ENCODE measurements at places on chromosomes 6 and 20. TPM values are rescaled to one million over a fixed set of nuclear protein-coding genes. Genes with fewer than 3 reads are reported as not detected.

- DNase-seq = no peak
- H3K36me3 ChIP-seq = peaks cover 53% of the 10 kb centered on the region
- H3K27me3 ChIP-seq = no peaks in the 10 kb centered on the region
- peak overlapping the region; percentile 18 for H3K27ac ChIP-seq
Observed at GRCh38 chr20:1637226-1637625, 17.4 kb upstream of the SIRPB1 start.

DNA sequence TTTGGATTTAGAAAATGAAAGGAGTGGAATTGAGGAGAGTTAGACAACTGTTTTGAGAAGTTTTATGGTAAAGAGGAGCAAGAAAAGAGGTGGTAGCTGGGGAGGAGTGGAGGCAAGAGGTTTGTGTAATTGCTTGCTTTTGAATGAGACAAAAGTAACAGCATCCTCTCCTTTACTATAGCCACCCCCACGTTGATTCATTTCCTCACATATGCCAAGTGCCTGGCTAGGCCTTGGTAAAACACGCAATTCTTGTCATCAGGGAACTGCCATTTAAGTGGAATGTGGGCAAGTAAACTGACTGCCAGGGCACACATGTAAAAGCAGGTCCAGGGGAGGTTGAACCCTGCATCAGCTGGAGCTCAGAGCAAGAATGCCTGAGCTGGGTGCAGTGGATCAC lies 4.1 kb downstream of the MTRES1 start:
- H3K4me1 ChIP-seq = peaks cover 36% of the 10 kb centered on the region
- H3K4me3 ChIP-seq = no peak overlapping the region
- no peaks in the 10 kb centered on the region for H3K27me3 ChIP-seq

DNA sequence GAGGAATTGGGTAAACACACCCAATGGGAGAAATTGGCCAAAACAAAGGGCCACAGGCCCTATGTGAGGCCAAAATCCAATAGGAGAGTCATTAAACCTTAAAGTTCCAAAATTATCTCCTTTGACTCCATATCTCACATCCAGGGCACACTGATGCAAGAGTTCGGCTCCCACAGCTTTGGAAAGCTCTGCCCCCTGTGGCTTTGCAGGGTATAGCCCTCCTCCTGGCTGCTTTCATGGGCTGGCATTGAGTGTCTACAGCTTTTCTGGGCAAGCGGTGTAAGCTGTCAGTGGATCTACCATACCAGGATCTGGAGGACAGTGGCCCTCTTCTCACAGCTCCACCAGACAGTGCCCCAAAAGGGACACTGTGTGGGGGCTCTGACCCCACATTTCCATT lies 160.5 kb downstream of the ADGRG6 start:
- H3K27ac ChIP-seq = no peak overlapping the region
- H3K27me3 ChIP-seq = no peaks in the 10 kb centered on the region
- peaks cover 9% of the 10 kb centered on the region for H3K4me1 ChIP-seq
- DNase-seq = no peak
- peaks cover 3% of the 10 kb centered on the region for H3K36me3 ChIP-seq

The CST5 gene
- total RNA-seq = not detected

GRCh38 chr6:7152462-7152861 lies 44.7 kb downstream of the RREB1 start:
- H3K27ac ChIP-seq = no peak overlapping the region
- no peak overlapping the region for H3K4me3 ChIP-seq
- no peak for DNase-seq
- H3K36me3 ChIP-seq = peaks cover 20% of the 10 kb centered on the region
- peaks cover 81% of the 10 kb centered on the region for H3K4me1 ChIP-seq

The F13A1 gene
- total RNA-seq = not detected

DNA sequence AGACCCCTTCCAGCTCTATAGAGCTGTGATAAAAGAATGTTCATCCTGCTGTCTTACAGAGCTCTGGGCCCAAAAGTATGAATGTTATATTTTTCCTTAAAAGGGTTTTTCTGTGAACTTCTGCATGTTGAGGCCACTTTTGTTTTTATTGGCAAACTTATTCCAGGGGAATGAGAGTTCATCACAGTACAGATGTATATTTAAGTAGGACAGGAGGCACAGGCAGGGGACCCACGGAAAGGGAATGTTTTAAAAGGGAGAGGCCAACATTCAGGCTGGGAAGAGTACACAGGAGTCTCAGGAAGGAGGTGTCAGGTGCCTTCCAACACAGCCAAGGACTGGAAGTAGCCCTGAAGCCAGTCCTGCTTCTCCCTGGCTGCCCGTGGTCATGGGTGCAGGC lies 148.4 kb downstream of the EYA2 start:
- H3K27ac ChIP-seq = no peak overlapping the region
- H3K4me1 ChIP-seq = no peaks in the 10 kb centered on the region
- no peak overlapping the region for H3K4me3 ChIP-seq
- peaks cover 8% of the 10 kb centered on the region for H3K27me3 ChIP-seq
- no peaks in the 10 kb centered on the region for H3K36me3 ChIP-seq

GRCh38 chr6:11969092-11969491 lies 43.0 kb upstream of the HIVEP1 start:
- peaks cover 7% of the 10 kb centered on the region for H3K4me1 ChIP-seq
- H3K4me3 ChIP-seq = no peak overlapping the region
- no peak for DNase-seq

The RAET1E gene
- not detected for total RNA-seq

The PHACTR1 gene
- total RNA-seq = not detected

The SPATA25 gene
- 0.58 TPM for total RNA-seq

DNA sequence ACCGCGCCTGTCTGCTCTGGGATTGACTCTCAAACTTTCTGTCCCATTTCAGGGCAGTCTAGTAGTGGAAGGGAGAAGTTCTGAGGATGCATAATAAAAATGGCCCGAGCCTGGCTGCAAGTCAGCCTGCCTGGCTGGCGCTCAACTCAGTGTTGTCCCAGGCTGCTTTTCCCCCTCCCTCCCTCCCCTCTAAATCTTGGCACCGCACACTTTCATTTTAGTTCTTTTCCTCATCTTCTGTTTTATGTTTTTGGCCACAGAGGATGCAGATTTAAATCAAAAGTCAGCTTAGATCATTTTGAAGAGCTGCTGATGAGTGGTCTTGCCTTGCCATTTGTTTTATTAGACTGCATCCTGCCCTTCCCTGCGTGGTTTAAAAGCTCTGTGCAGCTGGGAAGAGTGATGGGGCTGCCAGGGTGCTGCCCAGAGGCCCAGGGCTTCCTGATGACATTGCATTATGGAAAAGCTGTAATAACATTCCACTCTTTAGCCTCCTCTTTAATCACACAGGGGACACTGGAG lies 6.5 kb upstream of the UQCC2 start:
- H3K4me3 ChIP-seq = no peak overlapping the region
- H3K36me3 ChIP-seq = no peaks in the 10 kb centered on the region
- H3K27ac ChIP-seq = no peak overlapping the region
- no peaks in the 10 kb centered on the region for H3K4me1 ChIP-seq

DNA sequence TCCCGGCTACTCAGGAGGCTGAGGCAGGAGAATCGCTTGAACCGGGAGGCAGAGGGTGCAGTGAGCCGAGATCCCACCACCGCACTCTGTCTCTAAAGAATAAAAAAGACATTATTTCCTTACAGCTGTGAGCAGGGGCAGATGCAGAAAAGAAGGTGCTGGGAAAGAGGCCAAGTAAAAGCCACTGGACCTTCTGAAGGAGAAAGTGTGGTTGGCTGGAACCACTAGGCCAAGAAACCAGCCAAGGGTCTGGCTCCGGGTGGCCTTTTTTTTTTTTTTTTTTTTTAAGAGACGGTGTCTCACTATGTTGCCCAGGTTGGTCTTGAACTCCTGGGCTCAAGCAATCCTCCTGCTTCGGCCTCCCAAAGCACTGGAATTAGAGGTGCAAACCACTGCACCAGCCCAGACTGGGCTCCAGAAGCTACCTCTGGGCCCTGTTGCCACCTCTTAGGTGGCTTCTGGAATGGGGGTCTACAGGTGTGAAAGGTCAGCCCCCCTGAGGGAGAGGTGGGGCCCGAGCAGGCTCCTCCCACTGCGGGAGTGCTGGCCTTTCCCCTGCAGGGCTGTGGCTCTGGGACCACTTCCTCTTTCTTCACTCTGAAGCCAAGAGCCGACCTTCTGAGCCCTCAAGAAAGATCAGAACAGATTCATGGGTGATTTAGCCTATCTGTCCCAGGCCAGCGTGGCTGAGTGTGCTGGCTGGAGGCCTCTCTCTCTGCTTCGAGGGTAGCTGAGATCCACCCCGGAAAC lies at the start of gene FGD2:
FGD2 (plus strand) TSS at position 595 of the 750 bp plus-strand sequence. CDS start 163 bp downstream, outside the sequence.
- H3K4me3 ChIP-seq = no peak within 1 kb of the TSS
- DNase-seq = no peak
- no peaks in the 10 kb centered on the region for H3K27me3 ChIP-seq
- no peak within 1 kb of the TSS for H3K27ac ChIP-seq
- H3K4me1 ChIP-seq = peaks cover 14% of the 10 kb centered on the region
- H3K36me3 ChIP-seq = no peaks in the 10 kb centered on the region

The KHDC1L gene
- total RNA-seq = not detected

DNA sequence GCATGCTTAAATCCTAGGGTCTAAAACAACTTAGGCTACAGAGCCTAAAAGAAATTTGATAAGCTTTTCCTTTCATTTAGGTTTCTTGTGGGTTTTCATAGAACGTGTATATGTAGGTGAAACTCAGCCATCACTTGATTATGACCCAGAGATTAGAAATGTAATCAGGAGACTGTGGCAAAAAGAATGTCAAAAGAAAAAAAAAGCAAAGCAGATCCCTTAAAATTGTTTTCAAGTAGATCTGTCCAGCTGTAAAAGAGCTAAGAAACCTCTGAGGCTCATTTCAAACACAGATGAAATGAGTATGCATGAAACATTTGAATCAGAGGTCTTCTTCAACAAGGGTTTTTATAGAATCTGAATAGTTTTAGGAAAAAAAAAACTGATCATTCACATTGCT lies 341.3 kb upstream of the PRDM1 start:
- no peak for DNase-seq
- H3K4me3 ChIP-seq = no peak overlapping the region
- H3K27me3 ChIP-seq = peaks cover 4% of the 10 kb centered on the region
- H3K27ac ChIP-seq = no peak overlapping the region
- peaks cover 12% of the 10 kb centered on the region for H3K4me1 ChIP-seq
